ENCODE measurements at places on chromosomes 5 and 9. TPM values are rescaled to one million over a fixed set of nuclear protein-coding genes. Genes with fewer than 3 reads are reported as not detected.

The SLC2A8 gene
- 19.2 TPM for total RNA-seq

The GABRA1 gene
- not detected for total RNA-seq

DNA sequence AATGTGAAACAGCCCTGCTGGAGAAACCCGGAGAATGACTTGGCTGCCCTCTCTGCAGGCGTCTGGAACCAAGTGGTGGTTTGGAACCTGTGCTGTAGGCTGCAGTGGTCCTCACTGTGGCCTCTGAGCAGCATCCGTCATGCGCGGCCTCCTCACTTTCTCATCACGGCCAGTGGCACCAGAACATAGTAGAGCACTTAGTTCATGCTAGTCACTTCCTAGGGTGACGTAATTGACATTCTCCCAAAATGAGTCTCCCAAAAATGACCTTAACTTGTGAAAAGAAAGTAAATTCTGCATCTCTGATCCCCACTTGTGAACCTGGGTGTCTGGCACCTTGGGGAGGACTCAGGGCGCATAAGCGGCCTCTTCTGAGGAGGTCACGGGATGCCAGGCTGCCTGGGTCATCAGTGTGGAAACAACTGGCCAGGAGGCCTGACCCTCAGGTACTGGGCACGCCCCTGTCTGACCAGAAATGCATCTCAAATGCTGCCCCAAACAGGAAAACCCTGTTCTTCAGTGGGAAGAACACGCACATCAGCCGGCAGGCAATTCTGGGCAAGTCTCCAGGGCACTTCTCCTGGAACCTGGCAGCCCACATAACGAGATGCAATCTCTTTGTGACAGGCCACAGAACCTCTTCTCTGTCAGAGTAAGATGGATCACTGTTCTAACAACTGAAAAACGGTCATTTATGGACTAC lies 36.6 kb upstream of the SPTLC1 start:
- DNase-seq: peak; percentile 46

- DNase-seq: no peak
Observed at GRCh38 chr5:138033386-138033808, 518 bp upstream of the FAM13B start.

The LCN12 gene
- total RNA-seq: 10.8 TPM

The NIPAL4 gene
- total RNA-seq: 1.6 TPM

DNA sequence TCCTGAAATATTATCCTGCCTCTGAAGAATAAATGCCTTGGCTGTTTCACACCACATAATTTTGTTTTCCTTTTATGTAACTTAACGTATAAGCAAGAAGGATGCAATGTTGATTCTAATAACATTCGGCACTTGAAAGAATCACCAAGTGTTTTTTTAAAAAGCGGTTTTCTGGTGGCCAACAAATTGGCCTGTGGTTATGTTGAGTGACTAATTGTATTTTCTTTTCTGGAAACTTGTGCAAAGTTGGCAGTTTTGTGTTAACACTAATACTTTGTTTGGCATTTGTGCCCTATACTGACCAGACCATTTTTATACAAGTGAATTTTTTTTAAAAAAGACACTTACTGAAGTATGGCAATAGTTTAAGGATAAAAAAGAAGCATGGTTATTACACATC lies 452.7 kb downstream of the BNC2 start:
- DNase-seq: no peak

DNA sequence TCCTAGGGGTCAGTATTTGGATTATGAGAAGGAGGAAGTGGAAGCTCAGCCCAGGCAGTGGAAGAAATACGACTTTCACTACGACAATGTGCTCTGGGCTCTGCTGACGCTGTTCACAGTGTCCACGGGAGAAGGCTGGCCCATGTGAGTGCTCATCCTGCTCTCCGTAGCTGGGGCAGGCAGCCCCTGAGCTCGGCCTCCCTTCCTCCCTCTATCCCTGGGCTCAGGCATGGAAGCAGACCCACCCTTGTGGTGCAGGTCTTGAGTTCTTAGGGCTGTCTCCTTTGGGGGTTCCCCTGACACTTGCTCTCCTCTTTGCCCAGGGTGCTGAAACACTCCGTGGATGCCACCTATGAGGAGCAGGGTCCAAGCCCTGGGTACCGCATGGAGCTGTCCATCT lies 180.1 kb downstream of the CACNA1B start:
- no peak for DNase-seq

The TPPP gene
- total RNA-seq: 15.7 TPM

GRCh38 chr9:23707249-23707648 lies 118.8 kb downstream of the ELAVL2 start:
- DNase-seq: no peak

GRCh38 chr5:151758141-151758429 lies 346 bp downstream of the ATOX1 start:
- no peak for DNase-seq

GRCh38 chr5:104452550-104452949 lies 890.0 kb upstream of the NUDT12 start:
- DNase-seq: no peak

GRCh38 chr5:156819537-156819936 lies 30.6 kb upstream of the PPP1R2B start:
- no peak for DNase-seq

The RABEPK gene
- 12.1 TPM for total RNA-seq

GRCh38 chr9:115758441-115758840 lies 395.1 kb upstream of the PAPPA start:
- DNase-seq: no peak

GRCh38 chr9:109813829-109814228 lies 33.8 kb downstream of the PALM2AKAP2 start:
- no peak for DNase-seq

DNA sequence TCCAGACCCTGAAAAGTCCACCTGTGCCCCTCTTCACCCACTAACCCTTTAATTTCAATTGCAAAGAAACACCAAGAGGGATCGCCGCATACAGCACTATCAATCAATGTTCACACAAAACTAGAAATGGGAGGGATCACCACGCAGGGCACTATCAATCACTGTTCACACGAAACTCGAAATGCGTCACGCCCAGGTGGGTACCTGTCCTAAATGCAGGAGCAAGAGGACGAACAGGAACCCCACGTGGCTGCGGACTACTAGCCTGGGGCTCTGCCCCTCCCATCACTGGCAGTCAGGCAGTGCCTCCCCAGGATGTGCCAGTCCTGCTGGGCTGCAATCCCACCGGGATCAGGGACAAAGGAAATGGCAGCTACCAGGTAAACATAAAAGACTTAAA lies 28.2 kb downstream of the RASGEF1C start:
- DNase-seq: peak; percentile 23

The ITGA2 gene
- 2.3 TPM for total RNA-seq

- no peak for DNase-seq
Observed at GRCh38 chr9:34371886-34372466, 4.7 kb downstream of the MYORG start.
